GM19239 (cell line): ENCODE measurements at places on chromosomes 1 and 21.

DNA sequence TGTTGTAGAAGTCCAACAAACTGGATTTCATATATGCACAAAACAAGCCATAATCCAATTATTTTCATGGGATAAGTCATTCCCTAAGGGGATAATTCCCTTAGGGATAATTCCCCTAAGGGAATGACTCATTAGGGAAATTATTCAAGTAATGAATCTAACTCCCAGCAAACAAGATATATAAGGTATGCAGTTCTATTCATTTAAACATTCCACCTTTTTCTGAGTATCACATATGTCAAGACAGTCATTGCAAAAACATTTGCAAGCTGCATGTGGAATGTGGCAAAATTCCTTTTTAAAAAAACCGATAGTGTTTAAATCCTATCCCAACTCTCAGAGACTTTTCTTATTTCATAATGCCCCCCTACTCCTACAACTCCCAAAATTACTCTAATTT lies 131.2 kb downstream of the AKT3 start:
- no peak for DNase-seq

DNA sequence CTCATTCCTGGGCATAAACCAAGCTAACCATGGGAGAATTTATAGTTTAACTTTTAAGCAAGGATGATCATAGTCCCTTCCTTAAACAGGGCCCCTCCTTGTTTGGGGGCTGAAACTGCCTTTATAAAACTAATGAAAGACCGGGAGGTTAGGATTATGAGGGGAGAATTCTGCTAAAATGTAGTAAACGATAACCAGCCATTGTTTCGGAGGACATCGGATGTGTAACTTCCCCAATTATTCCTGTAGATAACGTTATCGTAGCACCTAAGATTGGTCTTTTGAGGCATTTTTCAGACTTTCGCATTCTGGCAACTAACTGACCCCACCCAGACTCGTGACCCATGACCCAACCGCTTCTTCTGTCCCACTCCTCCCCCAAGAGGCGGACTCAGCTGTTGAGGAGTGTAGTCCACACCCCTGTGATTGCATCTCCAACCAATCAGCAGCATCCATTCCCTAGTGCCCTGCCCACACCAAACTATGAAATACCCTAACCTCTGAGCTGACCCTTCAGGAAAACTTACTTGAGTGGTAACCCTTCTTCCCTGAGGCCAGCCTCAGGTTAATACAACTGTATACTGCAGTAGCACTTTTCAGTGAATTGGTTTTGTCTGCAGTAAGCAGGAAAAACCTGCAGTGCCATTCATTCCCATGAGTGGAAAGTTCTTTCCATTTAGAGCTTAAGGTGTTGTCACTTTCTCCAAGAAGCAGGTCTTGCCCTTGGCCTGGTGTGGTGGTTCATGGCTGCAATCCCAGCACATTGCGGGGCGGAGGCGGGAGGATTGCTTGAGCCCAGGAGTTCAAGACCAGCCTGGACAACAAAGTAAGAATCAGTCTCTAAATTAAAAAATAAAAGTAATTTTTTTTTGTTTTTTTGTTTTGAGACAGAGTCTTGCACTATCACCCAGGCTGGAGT lies 823 bp upstream of the SYF2 start:
- no peak for DNase-seq

- no peak for DNase-seq
Measured at GRCh38 chr1:239736479-239736878, 350.1 kb downstream of the CHRM3 start.

DNA sequence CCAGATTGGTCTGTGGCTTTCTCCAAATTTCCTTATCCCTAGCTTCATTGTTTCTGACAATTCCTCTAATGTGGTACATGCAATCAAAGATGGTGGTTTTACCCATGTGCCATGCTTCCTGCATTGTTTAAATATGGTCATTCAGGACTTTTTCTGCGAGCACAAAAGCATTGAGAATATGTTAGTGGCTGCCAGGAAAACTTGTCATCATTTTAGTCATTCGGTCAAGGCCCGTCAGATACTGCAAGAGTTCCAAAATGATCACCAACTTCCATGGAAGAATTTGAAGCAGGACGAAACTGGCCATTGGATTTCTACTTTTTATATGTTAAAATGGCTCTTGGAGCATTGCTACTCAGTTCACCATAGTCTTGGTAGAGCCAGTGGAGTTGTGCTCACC lies 3.7 kb downstream of the ZBED6 start:
- no peak for DNase-seq

DNA sequence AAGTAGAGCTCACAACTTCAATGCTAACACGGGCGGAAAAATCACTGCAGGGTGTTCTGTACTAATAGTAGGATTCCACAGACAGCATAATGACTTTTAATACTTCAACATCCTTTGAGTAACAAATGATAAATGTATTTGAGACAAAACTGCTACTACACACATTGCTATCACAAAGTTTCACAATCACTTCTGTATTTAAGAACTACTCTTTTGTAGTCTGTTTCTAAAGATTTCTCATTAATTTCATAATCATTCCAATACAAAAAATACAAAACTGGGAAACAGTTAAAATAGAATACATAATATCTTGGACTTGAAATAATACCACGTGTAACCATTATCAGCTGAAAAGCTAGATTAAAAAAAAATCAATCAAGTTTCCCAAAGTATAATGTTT lies 2.7 kb downstream of the HMGN1 start:
- no peak for DNase-seq

GRCh38 chr1:42431514-42431913 lies 24.3 kb downstream of the ZMYND12 start:
- no peak for DNase-seq

DNA sequence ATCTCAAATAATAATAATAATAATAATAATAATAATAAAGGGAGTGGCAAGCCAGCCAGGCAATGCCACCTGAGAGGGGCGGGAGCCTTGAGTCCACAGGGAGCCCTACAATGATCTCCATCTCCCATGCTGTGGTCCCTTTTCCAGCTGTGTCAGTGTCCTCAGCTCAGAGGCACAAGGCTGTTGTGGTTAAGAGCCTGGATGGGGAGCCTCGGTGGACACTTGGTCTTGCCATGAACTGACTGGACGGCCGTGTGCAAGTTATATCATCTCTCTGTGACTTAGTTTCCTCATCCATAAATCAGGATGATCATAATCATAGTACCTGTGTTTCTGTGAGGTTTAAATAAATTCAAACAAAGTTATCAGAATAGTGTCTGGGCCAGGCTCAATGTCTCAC lies 127.8 kb upstream of the TIAM1 start:
- DNase-seq, result no peak

DNA sequence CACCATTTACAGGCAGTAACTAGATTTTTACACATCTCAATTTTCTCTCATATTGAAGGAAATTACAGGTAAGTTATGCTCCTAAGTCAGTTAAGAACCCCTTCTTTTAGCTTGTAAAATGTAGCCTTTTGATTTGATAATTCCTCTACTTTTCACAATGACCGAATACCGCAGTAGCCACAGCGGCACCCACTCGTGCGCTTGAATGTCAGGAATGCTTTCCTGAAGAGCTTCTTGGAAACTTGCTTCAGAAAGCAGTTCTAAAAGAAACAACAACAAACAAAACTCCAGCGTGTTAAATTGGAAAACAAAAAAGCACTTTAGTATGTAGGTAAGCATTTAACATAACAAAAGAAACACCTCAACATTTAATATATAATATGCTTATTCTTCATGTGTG lies 9.9 kb upstream of the DNTTIP2 start:
- DNase-seq, result no peak

DNA sequence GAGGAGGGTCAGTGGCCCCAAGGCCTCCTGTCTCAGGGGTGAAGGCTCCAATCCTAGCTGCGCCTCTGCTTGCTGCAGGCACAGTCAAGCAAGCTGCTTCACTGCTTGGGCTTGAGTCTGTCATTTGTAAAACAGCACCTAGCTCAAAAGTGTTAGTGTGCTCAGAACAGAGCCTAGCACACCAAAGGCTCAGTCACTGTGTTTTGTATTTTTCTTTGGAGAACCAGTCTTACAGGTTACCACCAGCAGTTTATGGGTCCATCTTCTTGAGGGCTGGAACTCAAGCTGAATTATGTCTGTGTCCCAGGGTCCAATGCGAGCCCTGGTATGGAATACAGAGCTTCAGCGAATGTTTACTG lies 113.6 kb downstream of the DMRTB1 start:
- no peak for DNase-seq

DNA sequence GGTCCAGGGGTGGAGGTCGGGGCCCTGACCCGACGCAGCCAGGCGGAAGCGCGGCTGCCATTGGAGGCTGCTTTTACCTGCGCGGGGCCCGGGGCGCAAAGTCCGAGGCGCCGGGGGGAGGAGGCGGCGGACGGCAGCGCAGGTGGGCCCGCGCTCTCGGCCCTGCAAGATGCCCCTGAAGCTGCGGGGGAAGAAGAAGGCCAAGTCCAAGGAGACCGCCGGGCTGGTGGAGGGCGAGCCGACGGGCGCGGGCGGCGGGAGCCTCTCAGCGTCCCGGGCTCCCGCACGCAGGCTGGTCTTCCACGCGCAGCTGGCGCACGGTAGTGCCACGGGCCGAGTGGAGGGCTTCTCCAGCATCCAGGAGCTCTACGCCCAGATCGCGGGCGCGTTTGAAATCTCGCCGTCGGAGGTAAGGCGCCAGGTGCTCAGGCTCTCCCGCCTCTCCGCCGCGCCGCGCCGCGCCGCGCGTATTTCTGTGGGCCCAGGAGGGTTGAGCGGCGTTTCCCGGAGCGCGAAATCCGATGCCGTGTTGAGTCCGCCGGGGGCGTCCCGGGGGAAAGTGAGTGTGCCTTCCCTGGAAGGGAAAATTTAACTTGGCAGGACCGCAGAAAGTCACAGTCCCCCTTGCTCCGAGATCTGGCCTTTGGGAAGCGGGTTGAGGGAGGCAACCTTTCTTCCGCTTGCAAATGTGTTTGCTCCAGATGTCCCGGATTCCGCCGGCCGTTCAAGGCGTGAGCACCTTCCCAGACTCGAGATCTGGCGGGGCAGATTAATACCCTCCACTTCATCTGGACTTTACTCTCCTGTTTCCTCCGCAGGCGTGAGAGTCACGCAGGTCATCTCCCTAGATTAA lies at the start of gene GIPC2:
GIPC2 (plus strand) TSS at position 41 of the 853 bp plus-strand sequence; CDS start at position 170, 129 bp downstream.
- DNase-seq, result no peak
